ENCODE measurements at places on chromosomes 11 and 22.

GRCh38 chr11:115385226-115385625 is 119.0 kb downstream of the CADM1 start:
- H3K4me1 ChIP-seq: no peaks in the 10 kb centered on the region
- peaks cover 3% of the 10 kb centered on the region for H3K27me3 ChIP-seq
- no peak overlapping the region for H3K4me3 ChIP-seq
- H3K36me3 ChIP-seq: no peaks in the 10 kb centered on the region
- DNase-seq: no peak

DNA sequence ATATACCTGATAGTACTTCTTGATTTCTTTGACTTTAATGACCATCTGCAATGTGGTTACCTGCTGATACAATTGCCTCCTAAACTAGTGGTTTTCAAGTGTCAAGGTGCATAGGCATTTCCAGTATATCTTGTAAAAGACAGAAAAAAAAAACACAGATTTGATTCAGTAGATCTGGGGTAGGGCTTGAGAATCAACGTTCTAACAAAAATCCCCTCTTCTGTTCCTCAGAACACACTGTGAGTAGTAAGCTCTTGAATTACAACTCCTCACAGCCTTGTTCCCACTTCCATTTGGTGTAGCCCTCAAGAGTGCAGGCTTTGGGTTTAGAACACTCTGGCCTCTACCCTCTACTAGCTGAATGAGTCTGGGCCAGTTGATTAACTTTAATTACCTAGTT is 78.0 kb upstream of the CTSC start:
- no peaks in the 10 kb centered on the region for H3K27me3 ChIP-seq
- H3K27ac ChIP-seq: peak overlapping the region; percentile 80
- H3K4me1 ChIP-seq: peaks cover 36% of the 10 kb centered on the region
- no peak for DNase-seq

DNA sequence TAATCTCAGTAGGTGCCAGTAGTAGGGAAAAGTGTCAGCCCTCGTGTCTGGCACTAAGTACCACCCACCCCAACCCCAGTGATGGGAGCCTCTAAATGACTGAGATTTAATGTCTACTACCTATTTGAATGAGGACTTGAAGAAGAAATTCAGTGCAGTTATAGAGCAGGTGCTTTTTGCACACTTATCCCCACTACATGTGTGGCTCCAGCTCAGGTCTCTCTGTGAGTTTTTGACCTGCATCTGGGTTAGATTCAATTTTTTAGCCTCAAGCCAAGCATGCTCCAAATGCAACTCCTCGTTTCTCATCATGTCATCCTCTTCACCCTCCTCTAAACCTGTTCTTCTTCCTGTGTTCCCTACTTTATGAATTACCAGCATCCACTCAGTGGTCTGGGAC is 24.9 kb upstream of the NNMT start:
- no peak overlapping the region for H3K4me3 ChIP-seq
- peaks cover 27% of the 10 kb centered on the region for H3K27me3 ChIP-seq
- H3K36me3 ChIP-seq: no peaks in the 10 kb centered on the region
- H3K4me1 ChIP-seq: no peaks in the 10 kb centered on the region

GRCh38 chr22:37043828-37044538 is 7.6 kb upstream of the KCTD17 start:
- H3K27me3 ChIP-seq: peaks cover 1% of the 10 kb centered on the region
- DNase-seq: peak; percentile 74
- no peak overlapping the region for H3K4me3 ChIP-seq
- H3K4me1 ChIP-seq: peaks cover 21% of the 10 kb centered on the region

DNA sequence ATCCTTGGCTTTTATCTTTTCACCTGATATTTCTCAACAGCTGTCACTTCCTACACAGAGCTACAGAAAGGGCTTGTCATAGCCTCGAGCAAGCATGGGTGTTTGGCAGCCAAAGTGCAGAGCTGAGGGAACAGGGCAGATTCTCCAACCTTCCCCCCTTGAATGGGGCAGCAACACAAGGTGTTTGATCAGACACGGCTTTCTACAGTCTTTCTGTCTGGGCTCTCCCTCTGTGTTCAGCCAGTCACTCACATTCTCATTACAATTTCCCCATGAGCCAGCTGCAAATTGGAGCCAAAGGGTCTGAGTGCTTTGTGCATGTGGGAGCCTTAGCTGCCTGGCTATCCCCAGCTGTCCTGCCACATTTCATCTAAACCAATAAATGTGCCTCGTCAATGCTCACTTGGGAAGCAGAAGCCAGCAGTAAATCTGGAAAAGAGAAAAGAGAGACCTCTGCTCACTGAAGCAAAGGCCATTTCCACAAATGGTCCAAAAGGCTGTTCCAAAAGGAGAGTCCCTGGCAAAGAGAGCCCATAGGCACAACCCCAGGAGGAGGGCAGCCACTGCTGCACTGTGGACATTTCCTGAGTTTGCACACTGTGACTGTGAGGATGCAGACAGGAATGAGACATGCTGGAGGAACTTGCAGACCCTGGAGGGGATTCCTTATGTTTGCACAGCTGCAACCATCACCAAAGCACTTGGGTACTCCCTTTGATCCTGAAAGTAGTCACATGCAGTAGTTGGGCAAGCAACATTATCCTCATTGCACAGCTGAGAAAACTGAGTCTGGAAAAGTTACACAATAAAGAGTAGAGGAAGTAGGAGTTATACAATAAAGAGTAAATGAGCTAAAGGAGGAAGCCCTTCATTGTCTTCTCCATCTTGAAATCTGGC is 186.8 kb downstream of the FAM181B start:
- no peak overlapping the region for H3K27ac ChIP-seq
- H3K36me3 ChIP-seq: no peaks in the 10 kb centered on the region
- H3K4me3 ChIP-seq: no peak overlapping the region
- peaks cover 1% of the 10 kb centered on the region for H3K27me3 ChIP-seq
- H3K4me1 ChIP-seq: no peaks in the 10 kb centered on the region
- no peak for DNase-seq

DNA sequence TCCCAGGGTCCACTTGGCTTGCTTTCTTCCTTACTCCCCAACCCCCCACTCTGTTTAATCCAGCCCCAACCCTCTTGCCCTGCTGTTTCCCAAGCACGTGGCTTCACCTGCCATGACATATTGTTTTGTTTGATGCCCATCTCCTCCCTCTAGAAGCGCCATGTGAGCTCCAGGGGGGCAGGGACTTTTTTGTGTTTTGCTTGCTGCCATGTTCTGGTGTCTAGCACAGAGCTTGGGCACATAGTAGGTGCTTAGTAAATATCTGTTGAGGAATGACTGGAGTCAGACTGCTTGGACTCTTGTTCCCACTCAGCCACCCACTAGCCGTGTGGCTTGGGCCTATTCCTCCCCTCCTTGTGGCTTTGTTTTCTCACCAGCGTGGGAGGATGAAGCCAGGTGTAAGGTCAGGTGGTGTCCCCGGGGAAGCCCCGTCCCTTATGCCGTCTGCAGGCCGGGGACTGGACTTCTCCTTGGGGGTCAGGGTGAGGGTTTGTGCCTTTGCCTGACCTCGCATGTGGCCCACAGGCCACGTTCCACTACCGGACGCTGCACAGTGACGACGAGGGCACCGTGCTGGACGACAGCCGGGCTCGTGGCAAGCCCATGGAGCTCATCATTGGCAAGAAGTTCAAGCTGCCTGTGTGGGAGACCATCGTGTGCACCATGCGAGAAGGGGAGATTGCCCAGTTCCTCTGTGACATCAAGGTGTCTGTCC is 3.8 kb downstream of the AIP start:
- H3K4me3 ChIP-seq: peak overlapping the region; percentile 79
- no peaks in the 10 kb centered on the region for H3K27me3 ChIP-seq
- peaks cover 57% of the 10 kb centered on the region for H3K36me3 ChIP-seq

- no peak for DNase-seq
- H3K4me1 ChIP-seq: peaks cover 52% of the 10 kb centered on the region
- no peak overlapping the region for H3K4me3 ChIP-seq
- H3K36me3 ChIP-seq: peaks cover 12% of the 10 kb centered on the region
- H3K27ac ChIP-seq: peak overlapping the region; percentile 39
- no peaks in the 10 kb centered on the region for H3K27me3 ChIP-seq
These were observed 16.2 kb downstream of the CBL start for GRCh38 chr11:119222308-119222707.

DNA sequence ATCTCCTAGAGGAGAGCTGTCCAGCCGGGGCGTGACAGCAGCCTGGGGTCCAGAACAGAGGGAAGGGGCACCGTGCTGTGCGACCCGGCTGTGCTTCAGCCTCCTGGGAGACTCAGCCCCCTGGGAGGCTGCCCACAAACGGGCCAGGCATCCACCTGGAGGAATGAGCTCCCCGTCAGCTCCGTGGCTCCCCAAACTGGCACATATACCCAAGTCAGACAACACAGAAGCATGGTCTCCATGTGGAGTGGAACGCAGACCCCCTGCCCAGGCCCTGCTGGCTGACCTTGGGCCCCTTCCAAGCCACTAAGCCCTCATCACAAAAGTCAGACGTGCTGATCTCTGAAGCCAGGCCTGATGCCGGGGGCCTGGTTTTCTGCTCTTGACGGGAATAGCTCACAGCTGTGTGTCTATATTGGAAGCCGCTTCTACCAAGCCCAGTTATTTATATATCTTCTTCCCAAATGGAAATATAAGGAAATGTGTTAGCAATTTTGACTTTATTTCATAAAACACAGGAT is 91.7 kb downstream of the BRD1 start:
- no peak overlapping the region for H3K27ac ChIP-seq
- no peaks in the 10 kb centered on the region for H3K36me3 ChIP-seq
- peaks cover 14% of the 10 kb centered on the region for H3K4me1 ChIP-seq
- H3K27me3 ChIP-seq: peaks cover 20% of the 10 kb centered on the region

DNA sequence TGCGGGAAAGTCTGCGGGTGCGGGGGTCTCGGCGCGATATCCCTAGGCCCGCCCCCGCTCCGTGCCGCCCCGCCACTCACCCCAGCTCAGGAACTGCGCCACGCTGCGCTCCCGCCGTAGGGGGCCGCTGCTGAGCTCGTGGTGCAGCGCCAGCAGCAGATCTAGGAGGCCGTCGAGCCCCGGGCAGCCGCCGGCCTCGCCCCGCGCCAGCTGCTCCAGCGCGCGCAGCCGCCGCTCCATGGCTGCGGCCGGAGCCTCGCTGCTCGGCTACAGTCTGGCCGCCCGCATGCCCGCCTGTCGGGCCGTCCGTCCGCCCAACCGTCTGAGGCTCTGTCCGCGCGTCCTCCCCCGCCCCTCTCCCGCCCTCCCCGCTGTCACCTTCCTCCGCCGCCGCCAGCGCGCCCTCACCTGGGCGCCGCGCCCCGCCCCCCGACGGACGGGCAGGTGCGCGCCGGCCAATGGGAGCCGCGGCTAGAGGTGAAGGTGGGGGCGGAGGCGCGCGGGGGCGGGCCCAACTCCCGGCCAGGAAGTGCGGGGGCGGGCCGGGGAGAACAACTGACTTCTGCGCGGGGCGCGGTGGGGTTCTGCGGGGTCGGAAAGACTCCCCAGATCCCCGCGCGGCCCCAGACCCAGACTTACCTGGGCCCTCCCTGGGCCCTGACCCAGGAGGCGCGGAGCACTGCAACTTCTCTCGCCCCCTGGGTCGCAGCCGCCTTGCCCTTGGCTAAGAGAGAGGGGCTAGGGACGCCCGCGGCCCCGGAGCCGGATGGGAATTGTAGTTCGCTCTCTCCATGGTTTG is at the start of gene CDC42BPG:
CDC42BPG (minus strand) TSS at position 324 of the 799 bp plus-strand sequence; CDS start at position 240, 84 bp downstream.
- H3K27me3 ChIP-seq: no peaks in the 10 kb centered on the region
- peak within 1 kb of the TSS; percentile 58 for H3K4me3 ChIP-seq
- peaks cover 34% of the 10 kb centered on the region for H3K4me1 ChIP-seq
- peak within 1 kb of the TSS; percentile 21 for H3K27ac ChIP-seq
- no peaks in the 10 kb centered on the region for H3K36me3 ChIP-seq

DNA sequence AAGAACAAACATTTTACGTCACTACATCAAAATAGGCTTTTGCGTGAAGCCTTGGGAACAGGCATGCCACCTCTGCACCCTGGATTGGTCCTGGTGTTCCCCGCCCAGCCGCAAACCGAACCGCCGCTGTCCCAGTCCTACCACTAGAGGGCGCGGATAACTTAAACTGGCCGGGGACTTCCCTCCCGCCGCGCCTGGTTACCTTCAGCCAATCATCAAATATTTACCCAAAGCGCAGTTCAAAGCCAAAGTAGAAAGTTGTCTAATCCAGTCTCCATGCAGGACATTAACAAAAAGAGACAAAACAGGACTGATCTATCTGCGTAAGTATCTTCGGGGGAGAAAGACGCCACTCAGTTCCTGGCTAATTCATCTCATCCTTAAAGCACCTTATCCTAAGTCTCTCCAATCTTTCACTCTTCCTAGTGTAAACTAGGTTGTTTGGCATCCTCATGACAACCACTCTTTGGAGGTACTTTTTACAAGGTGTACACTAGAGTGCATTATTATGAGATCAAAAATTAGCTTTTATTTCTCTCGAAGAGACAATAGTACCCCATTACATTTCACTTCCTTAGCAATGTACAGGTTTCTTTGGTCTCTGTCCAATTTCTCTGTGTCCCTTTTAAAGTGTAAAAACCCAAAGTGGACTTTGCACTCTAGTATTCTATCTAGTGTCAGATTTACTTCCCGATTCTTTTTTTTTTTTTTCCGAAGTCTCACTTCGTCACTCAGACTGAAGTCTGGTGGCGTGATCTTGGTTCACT is 3.9 kb upstream of the CRY2 start:
- peak overlapping the region; percentile 53 for H3K27ac ChIP-seq
- peaks cover 16% of the 10 kb centered on the region for H3K4me1 ChIP-seq
- DNase-seq: peak; percentile 95
- H3K36me3 ChIP-seq: no peaks in the 10 kb centered on the region
- H3K27me3 ChIP-seq: no peaks in the 10 kb centered on the region
- peak overlapping the region; percentile 29 for H3K4me3 ChIP-seq

GRCh38 chr11:8709002-8709672 is 26.5 kb downstream of the RPL27A start:
- no peak overlapping the region for H3K4me3 ChIP-seq
- DNase-seq: no peak
- no peaks in the 10 kb centered on the region for H3K27me3 ChIP-seq
- no peaks in the 10 kb centered on the region for H3K4me1 ChIP-seq

DNA sequence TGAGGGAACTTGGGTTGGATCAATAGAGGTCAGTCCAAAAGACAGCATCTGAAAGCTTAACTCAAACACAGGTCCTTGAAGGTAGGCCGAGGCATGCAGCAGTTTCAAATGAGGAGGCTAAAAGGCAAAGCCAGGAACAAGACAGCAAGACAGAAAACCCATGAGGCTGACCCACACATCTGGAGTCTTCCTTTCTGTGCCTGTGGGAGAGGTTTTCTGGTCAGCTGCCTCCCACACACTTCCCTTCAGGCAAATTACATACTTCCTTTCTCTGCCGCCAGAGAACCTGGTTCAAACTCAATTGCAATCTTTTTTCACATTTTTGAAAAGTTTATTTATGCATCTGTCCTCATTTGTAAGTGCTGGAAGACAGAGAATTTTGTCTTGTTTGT is 29.8 kb upstream of the CRTAM start:
- peak; percentile 56 for DNase-seq
- H3K36me3 ChIP-seq: peaks cover 35% of the 10 kb centered on the region
- peak overlapping the region; percentile 55 for H3K4me3 ChIP-seq
- no peaks in the 10 kb centered on the region for H3K27me3 ChIP-seq
- peaks cover 65% of the 10 kb centered on the region for H3K4me1 ChIP-seq

- no peaks in the 10 kb centered on the region for H3K27me3 ChIP-seq
- peaks cover 4% of the 10 kb centered on the region for H3K4me1 ChIP-seq
- no peak overlapping the region for H3K4me3 ChIP-seq
- H3K36me3 ChIP-seq: no peaks in the 10 kb centered on the region
These were observed 6.6 kb upstream of the AMBRA1 start for GRCh38 chr11:46600194-46600960.
